Activated T-cell treated with anti-CD3 and anti-CD28 coated beads, Interleukin-2, amount 50 U/mL, for 72 hours (primary cell): ENCODE measurements at places on chromosomes 6 and 20. TPM values are rescaled to one million over a fixed set of nuclear protein-coding genes. Genes with fewer than 3 reads are reported as not detected.

GRCh38 chr6:163702736-163703135, 288.2 kb downstream of the QKI start:
- no peaks in the 10 kb centered on the region for H3K4me1 ChIP-seq
- H3K27ac ChIP-seq: no peak overlapping the region
- no peaks in the 10 kb centered on the region for H3K36me3 ChIP-seq
- DNase-seq: no peak

GRCh38 chr6:161269310-161269709, 4.6 kb downstream of the AGPAT4 start:
- H3K27me3 ChIP-seq: no peaks in the 10 kb centered on the region
- peaks cover 16% of the 10 kb centered on the region for H3K4me1 ChIP-seq
- DNase-seq: no peak
- H3K36me3 ChIP-seq: peaks cover 5% of the 10 kb centered on the region

GRCh38 chr20:47466704-47467459, 34.8 kb upstream of the NCOA3 start:
- H3K27me3 ChIP-seq: no peaks in the 10 kb centered on the region
- H3K36me3 ChIP-seq: no peaks in the 10 kb centered on the region
- no peak overlapping the region for H3K4me3 ChIP-seq
- no peak for DNase-seq
- no peak overlapping the region for H3K27ac ChIP-seq

- H3K36me3 ChIP-seq: peaks cover 3% of the 10 kb centered on the region
- no peak overlapping the region for H3K4me3 ChIP-seq
- H3K27ac ChIP-seq: no peak overlapping the region
- H3K4me1 ChIP-seq: peaks cover 8% of the 10 kb centered on the region
Measured at GRCh38 chr6:3133515-3133914, 15.0 kb downstream of the BPHL start.

DNA sequence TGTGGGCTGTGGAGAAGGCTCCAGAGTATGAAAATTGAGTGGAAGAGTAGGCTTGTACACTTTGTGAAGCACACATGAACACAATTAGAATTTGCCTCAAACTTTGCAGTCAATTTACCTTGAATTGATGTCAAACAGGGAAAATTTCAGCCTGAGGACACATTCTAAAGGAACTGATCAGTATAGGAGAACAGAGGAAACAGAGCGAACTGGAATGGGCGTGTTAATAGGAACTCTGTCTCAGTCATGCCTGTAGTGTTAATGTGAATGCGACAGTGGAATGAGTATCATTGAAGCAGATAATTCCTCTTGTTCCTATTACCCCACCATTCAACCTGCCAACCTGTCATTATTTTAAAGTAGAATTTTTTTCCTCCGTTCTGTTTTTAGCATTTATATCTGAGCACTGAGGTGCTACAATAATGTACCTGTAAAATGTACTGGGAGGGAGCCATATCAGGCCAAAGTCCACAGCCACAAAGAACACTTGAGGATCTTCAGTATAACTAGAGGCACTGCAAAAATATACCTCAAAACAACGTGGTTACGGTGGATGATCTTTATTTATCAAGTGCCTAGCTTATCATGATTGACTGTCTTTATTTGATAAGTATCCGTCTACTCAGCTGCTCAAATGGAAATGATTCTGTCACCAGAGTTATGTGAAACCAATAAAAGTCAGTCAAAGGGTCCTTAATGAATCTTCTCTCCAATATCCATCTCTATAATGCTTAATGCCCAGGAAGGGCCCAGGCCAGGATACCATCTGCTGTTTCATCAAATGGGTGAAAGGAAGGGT, 125.3 kb upstream of the STMND1 start:
- peaks cover 70% of the 10 kb centered on the region for H3K27me3 ChIP-seq
- no peak for DNase-seq
- H3K36me3 ChIP-seq: no peaks in the 10 kb centered on the region
- peaks cover 5% of the 10 kb centered on the region for H3K4me1 ChIP-seq

GRCh38 chr20:5947276-5947675, 3.1 kb downstream of the TRMT6 start:
- peak overlapping the region; percentile 61 for H3K4me3 ChIP-seq
- H3K4me1 ChIP-seq: peaks cover 61% of the 10 kb centered on the region
- H3K27ac ChIP-seq: peak overlapping the region; percentile 93
- peaks cover 29% of the 10 kb centered on the region for H3K36me3 ChIP-seq

GRCh38 chr6:79158856-79159516, 75.5 kb downstream of the HMGN3 start:
- H3K4me3 ChIP-seq: no peak overlapping the region
- no peaks in the 10 kb centered on the region for H3K4me1 ChIP-seq
- H3K27me3 ChIP-seq: peaks cover 30% of the 10 kb centered on the region
- no peaks in the 10 kb centered on the region for H3K36me3 ChIP-seq
- no peak overlapping the region for H3K27ac ChIP-seq

GRCh38 chr20:43040427-43040826, 149.3 kb downstream of the PTPRT start:
- no peak overlapping the region for H3K4me3 ChIP-seq
- H3K27me3 ChIP-seq: no peaks in the 10 kb centered on the region
- H3K4me1 ChIP-seq: no peaks in the 10 kb centered on the region
- H3K36me3 ChIP-seq: no peaks in the 10 kb centered on the region

GRCh38 chr6:41552723-41553122, 6.5 kb downstream of the FOXP4 start:
- no peak for DNase-seq
- no peak overlapping the region for H3K4me3 ChIP-seq
- no peak overlapping the region for H3K27ac ChIP-seq
- H3K36me3 ChIP-seq: no peaks in the 10 kb centered on the region

DNA sequence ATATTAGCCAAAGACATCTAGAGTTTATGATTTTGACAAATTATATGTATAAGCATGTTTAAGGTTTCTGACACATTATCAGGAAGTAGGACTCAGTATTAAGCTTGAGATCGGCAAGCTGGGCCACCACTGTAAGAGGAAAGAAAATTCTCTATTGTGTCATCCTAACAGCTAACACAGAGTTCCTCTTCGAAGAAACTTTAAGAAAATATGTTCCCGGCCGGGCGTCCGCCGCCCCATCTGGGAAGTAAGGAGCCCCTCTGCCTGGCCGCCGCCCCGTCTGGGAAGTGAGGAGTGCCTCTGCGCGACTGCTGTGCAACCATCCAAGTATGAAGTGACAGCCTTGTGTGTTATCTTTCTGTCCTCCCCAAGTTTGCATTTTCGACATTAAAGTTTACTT, 23.0 kb downstream of the USP49 start:
- H3K27me3 ChIP-seq: no peaks in the 10 kb centered on the region
- H3K4me1 ChIP-seq: no peaks in the 10 kb centered on the region
- H3K36me3 ChIP-seq: no peaks in the 10 kb centered on the region
- no peak overlapping the region for H3K27ac ChIP-seq
- H3K4me3 ChIP-seq: no peak overlapping the region
- no peak for DNase-seq

GRCh38 chr20:517221-517620, 26.4 kb downstream of the CSNK2A1 start:
- H3K4me1 ChIP-seq: peaks cover 46% of the 10 kb centered on the region
- peaks cover 31% of the 10 kb centered on the region for H3K36me3 ChIP-seq
- no peak overlapping the region for H3K4me3 ChIP-seq
- H3K27ac ChIP-seq: no peak overlapping the region
- H3K27me3 ChIP-seq: no peaks in the 10 kb centered on the region
- DNase-seq: no peak

GRCh38 chr6:99002831-99003230, 55.1 kb upstream of the FBXL4 start:
- DNase-seq: no peak
- H3K27me3 ChIP-seq: peaks cover 17% of the 10 kb centered on the region
- no peaks in the 10 kb centered on the region for H3K4me1 ChIP-seq
- no peak overlapping the region for H3K4me3 ChIP-seq
- H3K27ac ChIP-seq: no peak overlapping the region
- no peaks in the 10 kb centered on the region for H3K36me3 ChIP-seq

- no peak overlapping the region for H3K27ac ChIP-seq
- H3K4me3 ChIP-seq: no peak overlapping the region
- no peak for DNase-seq
- peaks cover 58% of the 10 kb centered on the region for H3K27me3 ChIP-seq
Measured at GRCh38 chr6:133245422-133245903, 4.3 kb downstream of the EYA4 start.

GRCh38 chr6:21972516-21972915, 324.3 kb downstream of the PRL start:
- H3K27ac ChIP-seq: no peak overlapping the region
- DNase-seq: no peak
- no peak overlapping the region for H3K4me3 ChIP-seq

- H3K4me1 ChIP-seq: no peaks in the 10 kb centered on the region
- H3K27ac ChIP-seq: no peak overlapping the region
- no peaks in the 10 kb centered on the region for H3K36me3 ChIP-seq
- H3K4me3 ChIP-seq: no peak overlapping the region
- H3K27me3 ChIP-seq: no peaks in the 10 kb centered on the region
Measured at GRCh38 chr20:14830466-14830865, 493.1 kb upstream of the FLRT3 start.

DNA sequence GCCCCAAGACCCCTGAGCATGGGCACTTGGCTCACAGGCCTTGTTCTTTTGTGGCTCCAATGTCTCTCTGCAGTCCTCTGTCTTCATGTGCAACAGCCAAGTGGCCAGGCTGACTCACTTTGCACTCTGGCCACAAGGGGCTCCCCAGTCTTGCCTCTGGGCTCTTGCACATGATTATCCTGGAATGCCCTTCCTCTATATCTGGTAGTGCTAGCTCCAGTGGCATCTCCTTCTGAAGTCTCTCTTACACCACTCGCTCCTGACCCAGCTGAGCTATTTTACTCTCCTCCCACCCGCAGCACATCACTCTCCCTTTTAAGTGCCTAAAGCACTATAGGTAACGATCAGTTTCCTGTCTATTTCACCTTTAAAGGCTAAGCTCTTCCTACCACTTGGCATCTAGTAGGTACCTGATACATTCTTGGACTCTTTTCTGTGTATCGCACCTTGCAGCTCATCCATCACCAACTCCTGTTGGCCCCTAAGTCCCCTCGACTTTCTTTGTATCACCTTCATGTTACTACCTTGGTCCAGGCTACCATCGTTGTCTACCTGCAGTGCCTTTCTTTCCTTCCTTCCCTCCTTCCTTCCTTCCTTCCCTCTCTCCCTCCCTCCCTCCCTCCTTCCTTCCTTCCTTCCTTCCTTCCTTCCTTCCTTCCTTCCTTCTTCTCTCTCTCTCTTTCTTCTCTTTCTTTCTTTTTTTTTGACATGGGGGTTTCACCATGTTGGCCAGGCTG, 211.9 kb upstream of the RNF24 start:
- H3K4me1 ChIP-seq: peaks cover 5% of the 10 kb centered on the region
- no peaks in the 10 kb centered on the region for H3K36me3 ChIP-seq
- peaks cover 21% of the 10 kb centered on the region for H3K27me3 ChIP-seq
- DNase-seq: no peak
- H3K27ac ChIP-seq: no peak overlapping the region
- no peak overlapping the region for H3K4me3 ChIP-seq

DNA sequence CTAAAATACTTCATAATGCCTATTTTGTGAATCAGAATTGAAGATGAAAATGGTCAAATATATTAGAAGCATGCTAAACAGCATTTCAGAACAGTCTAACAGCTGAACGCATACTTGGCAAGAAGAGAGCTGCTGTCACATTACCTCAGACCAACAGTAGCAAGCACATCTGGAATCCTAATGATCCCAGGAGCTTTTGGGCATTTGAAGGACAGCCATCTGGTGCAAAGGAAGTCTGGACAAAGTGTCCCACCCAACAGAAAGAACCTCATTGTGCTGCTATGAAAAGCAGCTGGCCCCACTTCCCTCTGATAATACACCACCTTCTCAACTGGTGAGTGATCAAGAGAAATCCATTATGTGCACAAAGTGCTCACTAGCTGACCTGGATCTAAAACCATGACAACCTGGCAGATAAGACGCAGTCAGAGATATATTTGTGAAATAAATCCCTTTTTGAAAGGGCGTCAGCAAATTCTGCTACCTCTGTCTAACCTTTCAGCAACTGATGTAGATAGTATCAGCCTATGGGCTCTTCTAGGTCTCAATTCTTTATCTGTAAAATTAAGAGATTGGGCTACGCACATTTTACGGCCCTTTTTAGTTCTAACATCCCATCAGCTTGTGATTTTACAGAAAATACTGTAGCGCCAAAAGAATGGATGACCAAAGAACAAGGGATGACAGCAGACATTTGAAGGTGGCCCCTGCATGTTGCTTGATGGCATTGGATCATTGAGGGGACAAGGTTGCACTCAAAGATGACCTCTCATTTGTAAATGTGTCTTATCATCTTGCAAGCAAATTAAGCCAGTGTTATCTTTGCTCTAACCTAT, 78.7 kb downstream of the SGK1 start:
- no peak for DNase-seq
- peaks cover 2% of the 10 kb centered on the region for H3K36me3 ChIP-seq
- H3K4me1 ChIP-seq: peaks cover 48% of the 10 kb centered on the region
- peak overlapping the region; percentile 4 for H3K4me3 ChIP-seq
- no peaks in the 10 kb centered on the region for H3K27me3 ChIP-seq

DNA sequence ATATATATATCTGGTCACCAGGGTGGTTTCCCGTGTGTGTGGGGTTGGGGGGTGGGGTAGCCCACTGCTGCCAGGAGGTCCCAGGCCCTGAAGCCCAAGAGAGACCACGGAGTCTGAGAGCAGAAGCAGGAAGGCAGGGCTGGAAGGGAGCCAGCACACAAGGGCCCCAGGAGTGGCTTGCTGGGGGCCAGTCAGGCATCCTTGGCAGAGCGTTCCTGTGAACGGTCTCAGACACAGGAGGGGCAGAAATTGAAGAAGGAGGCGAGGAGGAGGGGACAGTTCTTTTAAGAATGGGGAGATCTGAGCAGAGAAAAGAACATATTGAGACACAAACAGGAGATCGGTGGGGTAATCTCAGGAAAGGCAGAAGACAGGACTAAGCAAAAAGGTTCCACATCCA, 1.9 kb upstream of the EBF4 start:
- peaks cover 45% of the 10 kb centered on the region for H3K27me3 ChIP-seq
- H3K27ac ChIP-seq: no peak overlapping the region
- peaks cover 9% of the 10 kb centered on the region for H3K36me3 ChIP-seq
- peaks cover 32% of the 10 kb centered on the region for H3K4me1 ChIP-seq
- no peak for DNase-seq
- peak overlapping the region; percentile 89 for H3K4me3 ChIP-seq

IL17F gene
- total RNA-seq: 0.50 TPM

SMPDL3A gene
- total RNA-seq: 0.34 TPM

TRIM40 gene
- total RNA-seq: not detected

RAD21L1 gene
- 0.21 TPM for total RNA-seq

SCUBE3 gene
- 0.05 TPM for total RNA-seq

FAM209A gene
- 1.7 TPM for total RNA-seq

PLG gene
- 0.49 TPM for total RNA-seq

ZSCAN12 gene
- 6.4 TPM for total RNA-seq

DEFB124 gene
- total RNA-seq: not detected

DNAH8 gene
- 0.02 TPM for total RNA-seq

HLA-DQA1 gene
- total RNA-seq: 3.7 TPM

STK38 gene
- total RNA-seq: 34.4 TPM

BPI gene
- not detected for total RNA-seq

KCNG1 gene
- 4.0 TPM for total RNA-seq

ASIP gene
- total RNA-seq: not detected
